ENCODE measurements at places on chromosomes 5 and 9. TPM values are rescaled to one million over a fixed set of nuclear protein-coding genes. Genes with fewer than 3 reads are reported as not detected.

The ADAMTS12 gene
- total RNA-seq = 2.1 TPM

DNA sequence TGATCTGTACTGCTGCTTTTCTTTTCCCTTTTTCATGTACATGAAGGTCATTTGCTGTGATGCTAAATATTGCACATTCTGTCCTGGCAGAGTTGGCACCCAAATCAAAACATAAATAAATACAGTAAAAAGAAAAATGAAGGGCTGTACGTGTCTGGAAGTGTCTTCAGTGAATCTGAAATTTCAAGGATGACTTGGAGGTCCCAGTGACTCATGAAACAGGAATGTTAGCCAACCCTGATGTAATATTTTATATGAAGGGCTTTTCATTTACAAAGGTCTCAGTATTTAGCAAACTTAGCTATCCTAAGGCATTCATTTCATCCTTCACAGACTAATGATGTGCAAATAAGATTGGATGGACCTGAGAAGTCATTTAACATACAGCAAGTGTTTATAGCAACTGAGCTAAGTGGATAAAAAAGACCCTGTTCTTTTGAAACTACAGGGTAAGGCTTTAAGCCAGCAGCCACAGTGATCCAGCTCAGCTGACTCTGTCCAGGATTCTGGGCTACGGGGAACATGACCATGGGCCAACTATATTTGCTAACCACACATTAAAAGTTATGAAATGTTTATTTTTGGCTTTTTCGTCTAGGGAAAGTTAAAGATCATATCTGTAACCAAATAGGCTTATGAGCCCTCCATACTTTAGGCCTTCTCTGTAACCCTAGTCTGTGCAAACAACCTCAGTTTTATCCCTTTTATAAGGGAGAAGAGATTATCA, 104.0 kb upstream of the DMRTA1 start:
- no peak for DNase-seq

- no peak for DNase-seq
Observed at GRCh38 chr5:142186857-142187594, 78.4 kb downstream of the NDFIP1 start.

The ARSI gene
- total RNA-seq = 0.65 TPM

DNA sequence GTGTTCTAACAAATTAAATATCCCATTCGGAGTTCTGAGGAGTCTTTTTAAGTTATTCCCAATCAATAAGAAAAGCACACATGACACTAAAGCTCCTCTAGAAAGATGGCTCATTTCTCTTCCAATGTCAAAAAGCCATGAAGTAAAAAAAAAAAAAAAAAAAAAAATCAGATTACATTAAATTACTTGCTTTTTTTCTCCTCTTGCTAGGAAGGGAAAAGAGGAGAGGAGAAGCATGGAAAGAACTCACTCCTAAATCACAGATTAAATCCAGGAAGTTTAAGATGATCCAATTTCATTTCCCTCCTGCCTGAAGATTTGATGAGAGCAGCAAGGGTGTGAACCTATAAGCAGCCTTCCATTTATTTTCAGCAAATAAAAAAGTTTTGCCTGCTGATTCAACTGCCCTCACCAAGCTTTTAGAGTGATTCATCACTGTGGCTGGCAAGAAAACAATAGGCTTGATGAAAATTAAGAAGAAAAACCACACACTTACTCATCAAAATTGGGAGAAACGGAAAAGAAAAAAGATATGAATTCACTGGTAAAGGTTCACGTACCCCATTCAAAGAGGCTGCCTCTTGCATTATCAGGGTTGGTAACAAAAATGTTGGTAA, 19.7 kb downstream of the MYO10 start:
- no peak for DNase-seq

The ARHGEF39 gene
- total RNA-seq = 0.22 TPM

- DNase-seq = no peak
Observed at GRCh38 chr5:111061618-111062017, 9.9 kb upstream of the TSLP start.

DNA sequence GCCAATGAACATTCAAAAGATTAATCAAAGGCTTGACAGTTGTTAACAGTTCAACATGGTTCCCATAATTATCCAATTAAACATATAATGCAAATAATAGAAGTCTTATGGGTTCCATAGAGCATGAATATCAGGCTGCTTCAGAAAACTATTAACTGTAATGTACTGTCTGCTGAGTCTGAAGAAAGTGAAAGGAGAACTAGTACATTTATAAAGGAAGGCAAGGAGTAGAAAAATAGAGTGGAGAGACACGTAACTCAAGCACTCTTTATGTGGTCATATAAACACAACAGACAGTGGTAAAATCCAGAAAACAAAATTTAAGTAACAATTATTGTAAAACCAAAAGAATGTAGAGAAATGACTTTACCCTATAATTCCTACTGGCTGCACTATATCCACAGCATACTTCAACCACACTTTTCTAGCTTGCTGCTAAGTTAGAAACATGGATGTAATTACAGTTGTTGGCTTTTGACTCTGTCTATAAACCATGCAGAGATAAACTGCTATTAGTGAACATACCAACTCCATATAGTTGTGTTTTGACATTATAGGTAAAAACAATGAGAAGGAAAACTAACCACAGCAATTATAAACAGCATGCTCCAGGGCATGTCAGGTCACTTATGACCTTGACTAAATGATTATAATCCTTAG, 32.7 kb downstream of the NFIB start:
- DNase-seq = no peak

GRCh38 chr5:67004730-67005350, 191.8 kb downstream of the CD180 start:
- no peak for DNase-seq

The IGIP gene
- total RNA-seq = 10.1 TPM
